ENCODE measurements at places on chromosomes 1 and 21. TPM values are rescaled to one million over a fixed set of nuclear protein-coding genes. Genes with fewer than 3 reads are reported as not detected.

The ALX3 gene
- total RNA-seq: not detected

The FAM151A gene
- not detected for total RNA-seq

The KCNA10 gene
- total RNA-seq: not detected

The KCNJ6 gene
- total RNA-seq: under 0.01 TPM
